Right renal pelvis (tissue), 4 donors: ENCODE measurements at places on chromosomes 16 and 17.

GRCh38 chr17:79504181-79504605 lies 106.7 kb downstream of the RBFOX3 start:
- no peak for DNase-seq

DNA sequence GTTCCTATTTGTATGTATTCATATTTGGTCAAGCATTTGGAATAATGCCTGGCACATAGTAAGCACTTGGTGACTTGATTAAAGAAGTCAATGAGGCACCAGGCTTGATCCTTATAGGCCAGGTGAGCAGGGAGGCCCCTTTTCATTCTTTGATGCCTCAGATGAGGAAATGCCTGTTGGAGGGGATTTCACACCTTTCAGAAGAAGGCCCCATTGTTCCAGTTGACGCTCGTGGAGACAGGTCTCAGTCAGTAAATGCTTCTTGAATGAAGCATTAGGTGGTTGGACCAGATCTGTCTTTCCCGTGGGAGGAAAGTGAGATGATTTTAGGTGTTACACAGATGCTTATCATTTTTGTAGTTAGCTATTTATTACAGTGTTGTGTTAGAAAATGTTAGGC lies 13.0 kb downstream of the LCMT1 start:
- DNase-seq: no peak

- DNase-seq: no peak
These were observed 450.3 kb upstream of the CDH11 start for GRCh38 chr16:65572156-65572555.

DNA sequence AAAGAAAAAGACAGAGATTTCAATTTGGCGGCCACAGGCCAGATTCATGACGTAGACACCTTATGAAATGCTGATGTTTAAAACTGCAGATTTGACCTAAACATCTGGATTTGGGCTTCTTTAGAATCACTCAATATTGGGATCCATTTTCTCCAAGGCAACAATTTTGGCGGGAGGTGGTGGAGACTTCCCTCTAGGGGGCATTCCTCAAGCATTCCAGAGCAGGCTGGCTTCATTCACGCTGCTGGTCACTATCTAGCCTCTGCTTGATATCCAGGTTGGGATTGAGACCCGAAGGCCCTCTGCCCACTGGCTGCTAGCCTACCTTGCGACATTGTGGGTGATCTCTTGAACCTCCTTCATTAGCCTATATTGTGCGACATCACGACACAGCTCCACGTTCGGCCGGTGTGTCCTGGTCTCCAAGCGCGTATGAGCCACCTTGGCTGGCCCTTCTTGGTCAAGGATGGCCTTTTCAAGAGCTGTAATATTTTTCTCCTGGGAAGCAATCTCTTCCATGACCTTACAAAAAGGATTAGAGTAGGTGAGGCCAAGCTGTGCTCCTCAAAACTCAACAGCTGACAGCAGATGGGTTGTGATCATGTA lies 24.5 kb downstream of the FBXO39 start:
- no peak for DNase-seq
